Stimulated activated CD4-positive, alpha-beta T cell treated with anti-CD3 and anti-CD28 coated beads, TNF-alpha, amount 100 ng/mL, for 1 hour (primary cell): ENCODE measurements at places on chromosomes 4 and X.

- no peak for DNase-seq
Measured at GRCh38 chr4:158769175-158769921, 522 bp downstream of the FNIP2 start.

DNA sequence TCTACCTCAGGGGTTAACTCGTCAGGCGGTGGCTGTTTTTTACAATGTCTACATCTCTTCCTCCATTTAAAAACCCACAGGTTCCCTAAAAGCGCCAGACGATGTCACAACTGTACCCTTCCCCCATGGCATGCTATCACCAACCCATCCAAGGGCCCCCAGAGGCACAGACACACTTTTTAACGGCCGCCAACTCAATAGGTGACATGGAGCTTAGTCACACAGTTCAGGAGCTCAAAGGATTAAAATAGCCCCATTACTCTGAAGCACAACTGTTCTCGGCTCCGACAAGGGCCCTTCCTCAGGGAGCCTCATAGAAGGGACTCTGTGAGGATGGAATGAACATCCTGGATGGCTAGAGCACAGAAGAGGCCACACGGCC lies 12.4 kb downstream of the SH3KBP1 start:
- DNase-seq: no peak

DNA sequence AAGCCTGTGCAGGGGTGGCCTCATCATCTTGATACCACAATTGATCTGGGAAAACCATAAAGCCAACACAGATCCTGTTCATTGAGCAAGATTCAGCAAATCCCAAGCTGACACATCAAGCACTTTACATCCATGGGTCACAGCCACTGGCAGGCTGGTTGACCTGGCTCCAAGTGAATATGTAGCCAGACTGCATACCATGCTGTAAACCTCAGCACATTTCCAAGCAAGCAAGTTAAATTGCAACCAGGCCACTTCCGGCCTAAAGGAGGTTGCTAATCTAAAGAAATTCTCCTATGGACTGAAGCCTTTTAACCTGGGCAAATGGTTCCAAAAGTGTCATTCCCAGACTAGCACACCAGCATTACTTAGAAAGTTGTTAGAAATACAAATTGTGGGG lies 54.4 kb upstream of the USP26 start:
- no peak for DNase-seq

DNA sequence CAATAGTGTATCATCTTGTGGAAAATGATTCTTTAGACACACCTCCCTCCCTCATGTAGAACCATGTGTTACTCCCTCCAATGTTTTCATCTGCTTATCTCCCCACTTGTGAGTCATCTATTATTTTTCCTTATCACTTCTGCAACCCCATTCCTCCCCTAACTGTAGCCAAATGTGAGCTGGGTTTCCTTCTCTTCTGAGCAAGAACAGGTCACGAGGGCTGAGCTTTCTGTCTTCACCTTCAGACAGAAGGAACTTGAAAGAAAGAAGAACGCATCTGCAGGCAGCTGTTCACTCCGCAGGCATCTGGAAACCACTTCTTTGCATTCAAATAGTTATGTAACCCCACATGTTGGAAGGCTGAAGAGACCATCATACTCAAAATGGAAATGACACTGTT lies 1.8 kb downstream of the PPP1R2C start:
- DNase-seq: no peak

DNA sequence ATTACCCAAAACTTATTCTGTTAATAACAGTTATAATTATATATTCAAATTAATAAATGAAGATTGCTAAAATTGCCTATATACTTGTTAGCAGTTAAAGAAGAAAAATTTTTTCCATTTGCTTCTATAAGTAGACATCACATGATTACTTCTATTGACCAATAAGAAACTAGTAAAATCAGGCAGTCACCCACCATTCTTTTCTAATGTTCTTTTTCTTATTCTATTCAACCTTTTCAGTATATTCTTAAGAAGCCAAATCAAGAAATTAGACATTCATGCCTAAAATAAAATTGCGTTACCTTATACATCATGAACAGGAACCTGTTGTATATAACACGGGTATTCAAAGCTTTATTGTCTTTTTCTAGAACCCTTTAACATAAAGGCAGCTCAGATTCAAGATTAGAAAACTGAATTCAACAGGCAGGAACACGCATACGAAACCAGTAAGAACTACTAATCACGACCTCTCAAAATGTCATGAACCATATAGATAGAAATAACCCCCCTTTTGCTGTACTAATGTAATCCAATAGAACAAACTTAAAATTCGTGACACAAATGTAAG lies 568.1 kb upstream of the DIPK2B start:
- no peak for DNase-seq

GRCh38 chr4:1839282-1839681 lies 16.7 kb downstream of the LETM1 start:
- DNase-seq: no peak
